ENCODE measurements at places on chromosomes 3 and 15. TPM values are rescaled to one million over a fixed set of nuclear protein-coding genes. Genes with fewer than 3 reads are reported as not detected.

Gene UPK1B
- not detected for total RNA-seq

Gene NMNAT3
- 2.0 TPM for total RNA-seq

Gene GASK1A
- total RNA-seq, result not detected

Gene STAC
- not detected for total RNA-seq

Gene ICE2
- total RNA-seq, result 37.3 TPM

Gene ZNF80
- not detected for total RNA-seq

Gene SLC15A2
- total RNA-seq, result 0.92 TPM

Gene MRAS
- 68.4 TPM for total RNA-seq

Gene TGM5
- total RNA-seq, result not detected

Gene CCR9
- total RNA-seq, result not detected

Measured in chondrocyte (in vitro differentiated cells).